Airway epithelial cell (primary cell): ENCODE measurements at places on chromosomes 12 and 14. TPM values are rescaled to one million over a fixed set of nuclear protein-coding genes. Genes with fewer than 3 reads are reported as not detected.

Gene RHEBL1
- 0.09 and 0.14 TPM in 2 replicates for total RNA-seq

Gene BHLHE41
- 0.33 and 0.35 TPM in 2 replicates for total RNA-seq

Gene ESPL1
- total RNA-seq: 9.4 and 12.3 TPM in 2 replicates

Gene ITPR2
- 10.9 and 17.1 TPM in 2 replicates for total RNA-seq

Gene CEBPE
- not detected in 2 replicates for total RNA-seq

Gene LRRK2
- 0.51 and 0.56 TPM in 2 replicates for total RNA-seq

Gene TAS2R8
- total RNA-seq: not detected in 2 replicates

Gene RNF212B
- not detected in 2 replicates for total RNA-seq

Gene STON2
- 99.8 and 107 TPM in 2 replicates for total RNA-seq

Gene RAB2B
- total RNA-seq: 8.7 and 9.8 TPM in 2 replicates

Gene VRTN
- not detected in 2 replicates for total RNA-seq

Gene NDRG2
- total RNA-seq: 28.0 and 32.5 TPM in 2 replicates

Gene DCAF11
- 37.3 and 48.1 TPM in 2 replicates for total RNA-seq

Gene MYG1
- total RNA-seq: 45.6 and 46.0 TPM in 2 replicates

Gene KCNC2
- total RNA-seq: not detected in 2 replicates

Gene RAD9B
- 0.49 TPM in 1 of 2 replicates, not detected in the other for total RNA-seq

Gene ZDHHC17
- total RNA-seq: 6.5 and 10.4 TPM in 2 replicates

Gene PTPN21
- 3.9 and 4.9 TPM in 2 replicates for total RNA-seq

Gene GZMB
- total RNA-seq: not detected in 2 replicates

Gene EML1
- 2.0 and 7.9 TPM in 2 replicates for total RNA-seq

Gene GSC
- not detected in 2 replicates for total RNA-seq

Gene LRRIQ1
- 0.14 and 0.79 TPM in 2 replicates for total RNA-seq

Gene BICDL1
- total RNA-seq: 7.8 and 9.4 TPM in 2 replicates

Gene MAP4K5
- total RNA-seq: 55.6 and 78.0 TPM in 2 replicates

Gene NELL2
- total RNA-seq: not detected in 2 replicates

Gene COX14
- total RNA-seq: 57.8 and 64.6 TPM in 2 replicates

Gene HNRNPC
- total RNA-seq: 741 and 791 TPM in 2 replicates

Gene RFX4
- total RNA-seq: not detected in 2 replicates
